ENCODE measurements at places on chromosomes 6 and 20.

- DNase-seq: no peak
Measured at GRCh38 chr6:110563711-110564110, 87.3 kb upstream of the SLC22A16 start.

GRCh38 chr6:165664559-165665383 lies 1.7 kb upstream of the PDE10A start:
- peak; percentile 52 for DNase-seq

GRCh38 chr6:110951008-110951407 lies 7.5 kb upstream of the GTF3C6 start:
- DNase-seq: no peak

DNA sequence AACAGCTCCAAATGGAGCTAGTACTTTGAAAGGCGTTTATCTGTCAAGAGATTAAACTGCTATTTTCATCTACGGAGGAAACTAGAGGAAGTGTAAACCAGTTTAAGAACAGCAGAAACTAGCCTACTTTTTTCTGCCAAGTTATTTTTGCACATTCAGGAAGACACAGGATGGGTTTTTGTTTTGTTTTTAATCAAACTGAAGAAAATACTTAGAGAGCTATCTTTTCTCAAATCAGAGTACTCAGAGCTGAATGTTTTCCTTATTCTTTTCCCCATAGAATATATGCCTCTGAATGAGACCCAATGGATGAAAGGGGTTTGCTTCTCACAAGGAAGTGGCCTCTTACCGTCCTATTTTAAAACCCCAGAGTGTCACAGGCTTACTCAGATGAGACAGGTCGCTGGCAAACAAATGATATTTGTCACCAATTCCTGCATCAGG lies 538.5 kb downstream of the CD83 start:
- DNase-seq: no peak

DNA sequence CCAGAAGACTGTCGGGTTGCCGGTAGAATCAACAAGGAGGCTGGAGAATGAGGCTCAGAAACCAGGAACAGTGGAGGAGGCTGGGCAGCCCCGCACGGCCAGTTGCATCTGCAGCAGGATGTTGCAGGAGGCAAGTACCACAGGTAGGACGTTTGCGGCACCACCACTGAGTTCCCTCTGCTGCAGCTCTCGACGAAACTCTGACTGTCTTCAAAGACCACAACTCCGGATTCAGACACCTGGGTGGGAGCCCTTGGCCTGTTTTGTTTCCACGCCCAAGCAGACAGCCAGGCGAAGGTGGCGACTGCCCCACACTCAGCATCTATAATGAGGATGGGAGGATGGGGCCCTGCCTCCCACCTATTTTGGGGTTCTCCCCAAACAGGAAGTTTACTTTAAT lies 218.2 kb downstream of the ZDHHC14 start:
- no peak for DNase-seq

DNA sequence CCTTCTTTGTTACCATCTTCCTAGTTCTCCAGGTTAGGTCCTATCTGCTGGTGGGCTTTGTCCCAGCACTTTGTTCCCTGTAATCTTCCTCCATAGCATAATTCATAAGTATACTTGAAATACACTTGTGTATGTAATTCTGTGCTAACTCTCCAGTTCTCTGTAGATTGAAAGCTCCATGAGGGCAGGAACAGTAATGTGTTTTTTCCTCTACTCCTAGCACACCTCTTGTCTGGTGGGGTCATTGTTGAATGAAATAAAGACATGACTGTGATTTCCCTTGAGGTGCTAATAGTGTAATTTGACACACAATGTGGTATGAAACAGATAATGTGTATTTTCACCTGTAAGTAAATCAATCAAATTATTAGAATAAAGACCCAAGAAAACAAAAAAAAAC lies 30.0 kb downstream of the MAP3K4 start:
- DNase-seq: no peak

GRCh38 chr6:29232725-29233124 lies 62.0 kb downstream of the OR2J2 start:
- no peak for DNase-seq

DNA sequence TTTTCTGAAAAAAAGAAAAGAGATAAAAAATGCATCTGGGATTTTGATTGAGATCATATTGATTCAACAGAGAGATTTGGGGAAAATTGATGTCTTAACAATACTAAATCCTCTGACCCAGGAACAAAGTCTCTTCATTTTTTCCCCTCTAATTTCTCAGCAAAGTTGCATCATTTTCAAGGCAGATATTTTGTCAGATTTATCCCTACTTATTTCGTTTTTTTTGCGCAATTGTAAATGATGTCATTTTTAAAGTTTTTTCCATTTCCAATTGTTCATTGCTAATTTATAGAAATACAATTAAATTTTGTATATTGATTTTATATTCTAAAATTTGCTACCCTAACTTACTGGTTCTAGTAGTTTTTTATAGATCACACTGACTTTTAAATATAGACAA lies 97.7 kb upstream of the TMEM170B start:
- no peak for DNase-seq

DNA sequence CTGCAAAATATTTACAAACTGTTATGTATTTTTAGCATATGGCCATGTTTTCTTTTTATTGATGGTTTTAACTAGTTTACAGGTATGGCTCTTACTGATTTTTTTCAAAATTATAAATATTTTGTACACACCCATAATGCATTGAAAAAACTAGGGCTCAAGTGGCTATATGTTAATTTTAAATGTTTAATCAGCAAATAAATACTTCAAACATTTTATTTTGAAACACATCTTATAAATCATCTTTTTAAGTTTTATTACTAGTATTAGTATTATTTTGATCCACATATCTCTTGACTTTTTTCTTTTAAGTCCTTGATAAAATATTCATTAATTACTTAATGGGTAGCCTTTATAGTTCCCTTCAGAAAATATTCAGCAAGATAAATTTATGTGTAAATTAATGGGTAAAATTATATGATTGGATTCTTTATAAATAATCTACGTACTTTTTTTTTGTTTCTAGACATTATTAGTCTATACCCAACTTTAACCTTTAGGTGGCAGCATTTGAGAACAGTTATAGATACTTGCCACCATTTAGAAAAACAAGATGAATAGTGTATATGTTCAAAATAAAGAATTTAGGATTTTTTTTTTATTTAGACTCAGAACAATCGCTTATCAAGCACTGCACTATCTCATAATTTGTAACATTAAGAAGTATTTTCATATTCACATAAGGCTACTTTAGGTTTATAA lies 241.9 kb downstream of the ADGRB3 start:
- DNase-seq: no peak

GRCh38 chr6:32472781-32473375 lies 33.2 kb downstream of the HLA-DRA start:
- no peak for DNase-seq

DNA sequence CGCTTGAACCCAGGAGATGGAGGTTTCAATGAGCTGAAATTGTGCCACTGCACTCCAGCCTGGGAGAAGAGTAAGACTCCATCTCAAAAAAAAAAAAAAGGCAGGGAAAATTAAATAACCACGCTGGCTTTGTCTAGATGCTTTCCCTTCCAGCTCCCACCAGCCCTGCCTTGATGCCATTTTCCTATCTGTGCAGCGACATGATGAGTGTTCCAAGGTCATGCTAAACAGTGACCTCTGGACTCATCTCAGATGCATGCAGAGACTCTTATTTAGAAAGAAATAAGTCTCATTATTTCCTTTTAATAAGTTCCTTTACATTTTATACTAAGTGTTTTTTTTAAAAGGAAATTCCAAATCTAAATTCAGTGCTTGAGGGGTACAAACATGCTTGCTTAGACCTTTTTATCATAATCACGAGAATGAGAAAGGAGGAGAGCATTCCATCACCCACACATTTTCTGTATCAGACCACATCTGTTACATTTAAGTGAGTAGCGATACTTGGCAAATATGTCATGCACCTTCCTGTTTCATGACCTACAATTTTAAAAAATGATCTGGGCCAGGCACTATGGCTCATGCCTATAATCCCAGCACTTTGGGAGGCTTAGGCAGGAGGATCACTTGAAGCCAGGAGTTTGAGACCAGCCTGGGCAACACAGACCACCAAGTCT lies 101.1 kb upstream of the RREB1 start:
- DNase-seq: no peak

- no peak for DNase-seq
Measured at GRCh38 chr6:157800420-157801237, 22.4 kb upstream of the SNX9 start.

- DNase-seq: no peak
Measured at GRCh38 chr6:38091613-38092012, 272.1 kb downstream of the ZFAND3 start.
